NB4 (cell line): ENCODE measurements at places on chromosomes 16 and 17.

- DNase-seq: peak; percentile 53
These were observed 23.9 kb upstream of the LITAF start for GRCh38 chr16:11610580-11610979.

DNA sequence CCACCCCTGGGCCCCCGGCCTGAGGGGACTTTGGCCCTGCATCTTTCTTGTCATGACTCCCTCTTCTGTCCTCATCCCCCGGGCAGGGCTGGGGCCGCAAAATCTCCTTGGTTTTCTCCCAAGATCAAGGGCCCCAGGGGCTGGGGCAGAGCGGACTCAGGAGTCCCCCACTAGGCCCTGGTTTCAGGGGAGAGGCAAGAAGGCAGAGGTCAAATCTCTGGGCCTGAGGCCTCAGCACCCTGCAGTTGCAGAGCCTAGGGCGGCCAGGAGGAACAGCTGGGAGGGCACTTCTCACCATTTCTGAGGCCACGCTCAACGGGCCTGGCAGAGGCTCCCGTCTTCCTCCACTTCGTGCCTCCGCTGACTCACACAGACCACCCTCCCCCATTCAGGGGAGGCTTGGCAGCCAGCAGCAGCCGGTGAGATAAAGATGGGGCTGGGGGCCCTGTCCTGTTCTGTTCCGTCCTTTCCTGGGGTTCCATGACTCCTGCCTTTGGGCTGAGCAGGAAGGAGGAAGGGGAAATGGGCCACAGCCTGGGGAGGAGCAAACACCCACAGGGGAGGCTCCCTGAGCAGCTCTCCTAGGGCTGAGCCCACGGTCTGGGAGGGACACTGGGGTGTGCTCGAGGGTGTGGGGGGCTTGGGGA, 12.4 kb downstream of the ZSCAN10 start:
- DNase-seq: peak; percentile 68

- DNase-seq: no peak
These were observed 4.1 kb downstream of the ZNF624 start for GRCh38 chr17:16649585-16649984.

GRCh38 chr17:17021194-17021863, 20.9 kb upstream of the MPRIP start:
- DNase-seq: no peak

DNA sequence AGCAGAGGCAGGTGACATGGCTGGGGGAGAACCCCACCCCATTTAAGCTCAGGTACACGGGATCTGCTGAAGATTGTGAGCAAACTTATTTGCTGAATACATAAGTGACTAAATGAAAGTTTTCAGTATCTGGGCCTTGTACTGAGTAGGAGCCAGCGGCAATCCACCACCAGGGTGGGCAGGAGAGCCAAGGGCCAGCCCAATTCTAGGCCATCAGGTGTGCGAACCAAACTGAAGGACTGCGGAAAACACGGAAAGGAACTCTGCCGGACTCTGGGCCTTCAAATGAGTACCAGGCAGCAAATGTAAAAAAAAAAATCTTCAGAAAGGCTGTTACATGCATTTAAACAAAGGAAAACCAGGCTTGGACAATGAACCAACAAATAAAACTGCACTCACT, 19.7 kb downstream of the ARHGAP17 start:
- DNase-seq: no peak

GRCh38 chr17:35170968-35171771, 23.0 kb downstream of the SLC35G3 start:
- DNase-seq: peak; percentile 23

- peak; percentile 79 for DNase-seq
These were observed 21.8 kb downstream of the CEP131 start for GRCh38 chr17:81200695-81201580.

DNA sequence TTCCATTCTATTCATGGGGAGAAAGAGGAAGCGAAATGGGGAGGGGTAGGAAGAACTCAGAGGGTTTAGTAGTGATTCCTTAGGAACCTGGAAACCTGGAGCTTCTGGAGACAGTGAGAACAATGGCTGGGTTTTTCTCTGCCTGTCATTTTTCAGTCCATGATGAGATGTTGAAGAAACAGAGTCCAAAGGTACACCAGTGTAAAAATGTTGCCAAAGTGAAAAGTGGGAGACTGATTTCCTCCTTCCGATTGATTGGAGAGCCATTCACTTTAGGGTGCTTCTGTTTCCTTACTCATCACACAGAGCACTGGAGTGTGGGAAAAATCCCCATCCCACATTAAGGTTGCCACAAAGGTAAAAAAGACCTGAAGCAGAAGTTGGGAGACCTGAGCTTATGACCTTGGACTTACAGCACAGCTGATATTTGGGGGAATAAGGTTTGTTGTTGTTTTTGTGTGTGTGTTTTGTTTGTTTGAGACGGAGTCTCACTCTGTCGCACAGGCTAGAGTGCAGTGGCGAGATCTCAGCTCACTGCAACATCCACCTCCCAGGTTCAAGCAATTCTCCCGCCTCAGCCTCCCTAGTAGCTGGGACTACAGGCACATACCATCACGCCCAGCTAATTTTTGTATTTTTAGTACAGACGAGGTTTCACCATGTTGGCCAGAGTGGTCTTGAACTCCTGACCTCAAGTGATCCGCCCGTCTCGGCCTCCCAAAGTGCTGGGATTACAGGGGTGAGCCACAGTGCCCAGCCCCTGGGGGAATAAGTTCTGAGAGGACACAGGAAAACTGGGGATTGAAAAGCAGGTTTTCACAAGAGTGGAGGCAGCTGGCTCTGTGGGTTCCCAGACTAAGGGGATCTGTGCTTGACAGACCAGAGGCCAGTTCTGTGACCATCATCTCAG, 1.4 kb upstream of the DHX8 start:
- no peak for DNase-seq

- no peak for DNase-seq
These were observed 44.3 kb downstream of the CACNG1 start for GRCh38 chr17:67088639-67089038.

GRCh38 chr16:78364556-78364880, 265.1 kb downstream of the WWOX start:
- DNase-seq: no peak

DNA sequence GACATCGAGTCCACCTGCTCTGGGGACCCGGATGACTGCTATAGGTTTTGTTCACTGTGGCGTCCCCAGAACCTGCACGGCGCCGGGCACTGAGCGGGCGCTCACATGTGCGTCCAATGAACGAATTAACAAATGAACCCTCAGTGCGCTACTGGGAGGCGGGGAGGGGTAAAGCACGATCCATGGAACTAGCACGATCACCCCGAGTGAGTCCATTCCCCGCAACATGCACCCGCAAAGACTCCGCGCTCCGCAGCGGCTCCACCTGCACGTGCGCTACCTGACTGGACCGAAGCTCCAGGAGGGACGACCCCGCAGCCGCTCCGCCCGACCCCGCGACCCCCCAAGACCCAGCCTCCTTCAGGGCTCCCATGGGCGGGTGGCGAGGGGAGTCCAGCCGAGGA, 491 bp downstream of the TRAP1 start:
- DNase-seq: peak; percentile 66

- peak; percentile 68 for DNase-seq
These were observed 724 bp downstream of the UBE2I start for GRCh38 chr16:1309888-1310831.

DNA sequence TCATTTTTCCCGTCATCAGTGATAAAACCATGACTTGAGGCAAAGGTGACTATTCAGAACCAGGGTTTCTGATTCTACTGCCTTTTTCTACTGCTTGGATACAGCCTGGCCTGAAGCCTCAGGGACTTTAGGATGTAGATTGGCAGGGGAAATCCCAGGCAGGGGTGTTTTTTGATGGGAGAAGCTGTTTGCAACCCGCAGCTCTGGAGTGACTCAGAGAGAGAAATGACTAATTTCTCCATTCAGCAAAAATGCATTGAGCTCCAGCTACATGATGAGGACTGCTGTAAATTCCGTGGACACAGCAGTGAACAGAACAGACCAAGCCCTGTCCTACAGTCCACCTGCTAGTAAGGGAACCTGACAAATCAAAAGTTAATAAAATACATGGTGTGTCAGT, 560.6 kb downstream of the CDH13 start:
- DNase-seq: no peak

DNA sequence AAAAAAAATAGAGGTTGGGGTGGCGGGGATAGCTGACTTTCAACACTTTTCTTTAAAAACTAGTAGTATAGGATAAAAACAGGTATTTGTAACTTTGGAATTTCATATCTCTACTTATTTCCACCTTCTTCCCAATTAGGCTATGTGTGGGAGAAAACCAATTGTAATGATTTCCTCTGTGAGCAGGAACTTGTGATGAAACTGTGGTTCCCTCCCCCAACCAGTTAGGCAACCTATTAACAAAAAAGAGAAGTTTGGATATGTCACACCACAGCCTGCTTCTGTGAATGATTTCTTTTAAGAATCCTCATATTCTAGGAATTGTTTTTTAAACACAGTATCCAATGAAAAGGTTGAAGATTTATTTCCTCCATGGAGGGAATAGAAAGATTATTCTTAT, 1.9 kb downstream of the IGSF6 start:
- peak; percentile 89 for DNase-seq

DNA sequence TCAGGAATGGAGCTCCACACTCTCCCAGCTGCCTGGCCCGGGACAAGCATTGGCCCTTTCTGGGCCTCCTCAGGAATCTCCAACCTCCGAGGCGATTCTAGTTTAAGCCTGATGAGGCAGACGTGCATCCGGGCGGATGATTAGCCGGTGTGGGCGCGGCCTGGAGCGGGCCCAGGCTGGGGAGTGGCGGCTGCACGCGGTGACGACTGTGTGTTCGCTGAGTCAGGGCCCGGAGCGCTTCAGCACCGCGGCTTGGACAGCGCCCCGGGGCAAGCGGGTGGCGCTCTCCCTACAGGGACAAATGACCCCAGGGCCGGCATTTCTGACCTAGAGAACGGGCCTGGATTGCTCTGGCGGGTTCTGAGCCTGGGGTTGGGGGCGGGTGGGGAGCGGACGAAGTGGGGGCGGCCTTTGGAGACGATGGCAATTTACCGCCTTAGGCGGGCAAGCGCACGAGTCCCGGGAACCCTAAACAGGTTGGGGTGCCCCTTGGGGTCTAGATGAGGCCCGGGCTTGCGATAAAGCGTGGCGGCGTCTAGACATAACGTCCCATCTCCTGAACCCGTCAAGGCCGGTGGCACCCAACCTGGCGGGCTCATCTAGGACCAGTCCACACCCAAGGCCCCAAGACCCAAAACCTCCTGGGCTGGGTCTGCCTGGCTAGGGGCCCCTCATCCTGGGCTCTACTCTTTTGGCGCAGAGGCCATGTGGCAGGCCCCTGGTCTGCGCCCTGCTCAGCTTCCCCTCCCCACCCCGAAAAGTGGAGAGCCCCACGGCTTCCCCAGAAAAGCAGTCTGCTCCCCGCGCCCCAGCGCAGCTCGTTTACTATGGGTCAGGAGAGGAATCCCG, 22.3 kb upstream of the ZNHIT3 start:
- peak; percentile 83 for DNase-seq

- DNase-seq: peak; percentile 8
These were observed 302.9 kb downstream of the CPPED1 start for GRCh38 chr16:12500771-12501170.

DNA sequence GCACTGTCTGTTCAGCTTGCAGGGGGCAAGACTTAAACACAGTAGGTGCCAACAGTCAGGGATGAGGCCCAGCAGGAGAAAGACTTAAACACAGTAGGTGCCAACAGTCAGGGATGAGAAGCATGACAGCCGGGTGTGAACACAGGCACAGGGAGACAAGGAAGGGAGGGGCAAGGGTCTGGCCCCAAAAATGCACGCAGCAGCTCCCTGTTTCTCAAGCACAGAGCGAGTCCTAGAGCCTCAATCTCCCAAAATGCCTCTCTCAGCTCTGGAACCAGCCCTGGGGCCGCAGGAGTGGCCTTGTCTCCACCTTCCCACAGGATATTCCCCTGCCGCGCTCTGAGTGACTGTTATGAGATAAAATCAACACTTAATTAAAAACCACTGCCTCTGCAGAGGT, 66.4 kb downstream of the DYNLRB2 start:
- no peak for DNase-seq

DNA sequence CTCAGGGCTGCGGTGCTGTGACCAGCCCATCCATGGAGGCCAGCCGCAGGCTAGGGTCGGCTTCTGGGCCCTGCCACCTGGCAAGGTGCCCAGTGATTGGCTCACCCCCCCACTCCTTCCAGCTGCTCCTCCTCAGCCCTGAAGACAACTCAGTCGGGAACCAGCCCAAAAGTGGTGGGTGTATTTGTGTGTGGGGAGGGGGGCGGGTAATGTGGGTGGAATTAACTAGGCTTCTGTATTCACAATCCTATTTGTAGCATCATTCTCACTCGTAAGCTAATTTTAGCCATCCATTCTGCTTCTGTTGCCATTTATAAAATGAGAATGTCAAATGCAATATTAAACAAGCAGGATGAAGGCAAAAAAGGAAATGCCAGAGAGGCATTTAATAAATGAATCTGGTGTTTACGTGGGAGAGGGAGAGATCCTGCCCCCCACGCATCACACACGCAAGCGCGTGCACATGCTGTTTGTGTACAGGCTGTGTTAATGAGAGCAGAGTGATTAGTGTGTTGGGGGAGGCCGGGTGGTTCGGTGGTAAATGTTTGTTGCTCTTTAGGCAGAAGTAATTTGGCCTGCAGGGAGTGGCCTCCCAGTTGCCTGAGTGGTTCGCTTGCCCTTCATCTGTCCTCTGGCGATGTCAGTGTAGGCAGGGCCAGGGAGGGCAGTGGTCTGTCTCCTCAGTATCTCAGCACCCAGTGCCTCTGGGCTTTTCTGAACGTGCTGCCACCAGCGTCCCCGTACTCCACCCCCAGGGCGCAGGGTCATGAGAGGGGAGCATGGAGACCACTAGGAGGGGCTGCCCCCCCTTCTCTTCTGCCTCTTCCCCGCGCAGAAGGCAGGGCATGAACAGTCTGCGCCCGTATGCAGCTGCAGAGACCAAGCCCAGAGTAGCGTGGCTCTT, 140.1 kb downstream of the CCDC182 start:
- DNase-seq: peak; percentile 22

DNA sequence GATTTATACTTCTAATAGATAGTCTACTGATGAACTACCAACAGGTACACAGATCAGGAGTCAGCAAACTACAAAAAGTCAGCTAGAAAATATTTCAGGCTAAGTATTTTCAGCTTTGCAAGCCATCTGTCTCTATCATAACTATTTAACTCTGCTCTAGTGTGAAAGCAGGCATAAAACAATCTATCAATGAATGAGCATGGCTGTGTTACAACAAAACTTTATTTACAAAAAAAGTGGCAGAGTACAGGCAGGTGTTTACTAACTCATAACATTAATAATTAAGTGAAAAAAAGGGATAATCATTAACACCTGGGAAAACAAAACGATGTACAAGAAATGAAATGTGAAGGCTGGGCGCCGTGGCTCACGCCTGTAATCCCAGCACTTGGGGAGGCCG, 15.8 kb downstream of the MED13 start:
- no peak for DNase-seq
